ENCODE measurements at places on chromosomes 13 and 19.

GRCh38 chr13:93899981-93900380 lies 579.5 kb downstream of the DCT start:
- no peak for DNase-seq

DNA sequence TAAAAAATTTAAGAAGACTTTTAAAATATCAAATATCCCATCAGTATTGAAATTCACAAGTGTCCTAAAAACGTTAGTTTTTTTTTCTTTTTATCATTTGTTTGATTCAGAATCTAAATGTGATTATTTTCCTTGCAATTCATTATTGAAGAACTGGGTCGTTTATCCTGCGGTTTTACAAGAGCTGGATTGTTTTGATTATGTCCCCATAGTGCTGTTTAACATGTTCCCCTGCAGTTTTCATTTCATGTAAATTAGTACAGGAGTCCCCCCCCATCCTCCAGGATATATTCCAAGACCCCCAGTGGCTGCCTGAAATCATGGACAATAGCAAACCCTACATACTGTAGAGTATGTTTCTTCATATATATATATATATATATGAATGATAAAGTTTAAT lies 105.7 kb downstream of the KCTD15 start:
- no peak for DNase-seq

- peak; percentile 3 for DNase-seq
These were observed 611.4 kb downstream of the PCDH9 start for GRCh38 chr13:66618702-66619101.

- DNase-seq, result no peak
These were observed 1761.5 kb downstream of the PCDH9 start for GRCh38 chr13:65468628-65469027.

GRCh38 chr13:47081246-47081645 lies 184.4 kb upstream of the HTR2A start:
- no peak for DNase-seq

DNA sequence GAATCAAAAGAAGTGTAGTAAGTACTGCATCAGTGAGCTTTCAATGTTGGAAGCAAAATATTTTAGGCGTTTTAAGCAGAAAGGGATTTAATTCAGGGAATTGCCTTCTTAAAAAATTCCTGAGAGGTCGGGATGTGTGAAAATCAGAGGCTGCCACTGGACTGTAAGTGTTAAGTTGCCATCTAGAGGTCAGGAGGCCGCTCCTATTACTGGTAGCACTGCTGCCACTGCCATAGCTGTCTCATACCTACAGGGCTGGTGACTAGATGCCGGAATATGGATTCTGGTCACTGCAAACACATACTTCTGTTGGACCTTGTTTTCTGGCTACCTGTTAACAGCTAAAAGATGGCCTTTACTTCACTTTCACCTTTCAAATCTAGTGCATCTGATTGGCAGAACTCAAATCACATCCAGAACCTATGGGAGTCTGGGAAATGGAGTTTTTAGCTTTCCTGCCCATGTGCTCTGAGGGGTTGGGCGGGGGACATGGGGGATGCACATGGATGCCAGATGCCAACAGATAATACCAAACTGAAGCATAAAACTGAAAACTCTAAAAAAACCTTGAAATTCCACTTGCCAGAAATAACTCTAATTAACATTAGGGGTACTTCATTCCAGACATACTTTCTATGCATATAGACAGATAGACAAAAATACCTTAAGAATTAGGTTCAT lies 29.8 kb downstream of the DGKH start:
- no peak for DNase-seq

DNA sequence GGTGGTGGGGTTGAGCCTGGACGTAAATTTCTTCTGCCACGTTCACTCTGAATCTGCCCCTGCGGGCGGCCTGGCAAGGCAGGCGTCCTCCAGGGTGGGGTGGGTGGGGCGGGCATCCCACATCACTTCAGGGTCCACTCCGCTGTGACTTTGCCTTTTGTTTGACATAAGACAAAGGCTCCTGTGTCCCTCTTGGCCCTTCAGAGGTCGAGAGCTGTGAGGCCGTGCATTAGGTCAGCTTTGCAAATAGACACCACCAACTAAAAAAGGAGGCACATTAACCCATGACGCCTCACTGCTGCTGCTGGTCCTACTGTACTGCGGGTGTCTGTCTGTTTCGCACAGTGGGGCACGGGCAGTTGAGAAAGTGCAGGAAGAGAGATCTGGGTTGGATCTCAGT lies 10.5 kb upstream of the ZNF536 start:
- DNase-seq, result no peak

DNA sequence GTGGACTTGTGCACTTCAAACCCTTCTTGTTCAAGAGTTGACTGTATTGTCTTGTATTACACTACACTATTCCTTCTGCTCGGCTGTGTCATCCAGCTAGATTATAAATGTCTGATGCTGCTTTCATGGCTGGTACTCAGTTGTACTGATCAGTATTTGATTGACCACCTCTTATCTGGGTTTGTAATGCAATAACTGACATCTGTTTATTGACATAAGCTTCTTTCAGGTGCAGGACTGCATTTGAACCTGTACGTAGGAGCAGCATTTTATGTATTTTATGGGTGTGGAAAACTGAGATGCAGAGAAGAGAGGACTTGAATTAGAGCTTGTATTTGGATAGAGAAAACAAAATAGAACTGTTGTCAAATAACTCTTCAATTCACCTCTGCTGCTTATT lies 309.2 kb downstream of the FGF9 start:
- no peak for DNase-seq

GRCh38 chr13:25178070-25178469 lies 6.0 kb upstream of the AMER2 start:
- DNase-seq, result no peak

GRCh38 chr19:46408664-46409039 lies 4.7 kb downstream of the CCDC8 start:
- DNase-seq, result no peak

GRCh38 chr19:5850743-5851293 lies 431 bp downstream of the FUT3 start:
- no peak for DNase-seq

- DNase-seq, result no peak
These were observed 230.5 kb downstream of the LACC1 start for GRCh38 chr13:44110091-44110621.

DNA sequence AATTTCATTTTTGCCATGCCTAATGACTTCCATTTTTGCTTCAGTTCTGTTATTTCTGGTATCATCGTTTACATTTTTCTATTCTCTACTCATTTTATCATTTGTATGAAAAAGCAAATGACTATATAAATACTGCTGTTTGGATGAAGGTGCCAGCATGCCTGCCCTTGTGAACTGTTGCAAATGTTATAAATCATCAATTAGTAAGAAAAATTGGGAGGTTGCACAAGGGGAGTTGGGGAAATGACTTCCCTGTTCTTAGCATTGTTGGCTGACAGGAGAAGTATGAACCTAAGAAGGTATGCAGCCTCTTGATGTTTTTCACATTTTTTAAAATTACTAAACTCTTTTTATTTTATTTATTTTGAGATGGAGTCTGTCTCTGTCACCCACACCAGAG lies 15.1 kb downstream of the SAFB start:
- DNase-seq, result no peak

- no peak for DNase-seq
These were observed 14.8 kb downstream of the RB1 start for GRCh38 chr13:48318377-48318811.

DNA sequence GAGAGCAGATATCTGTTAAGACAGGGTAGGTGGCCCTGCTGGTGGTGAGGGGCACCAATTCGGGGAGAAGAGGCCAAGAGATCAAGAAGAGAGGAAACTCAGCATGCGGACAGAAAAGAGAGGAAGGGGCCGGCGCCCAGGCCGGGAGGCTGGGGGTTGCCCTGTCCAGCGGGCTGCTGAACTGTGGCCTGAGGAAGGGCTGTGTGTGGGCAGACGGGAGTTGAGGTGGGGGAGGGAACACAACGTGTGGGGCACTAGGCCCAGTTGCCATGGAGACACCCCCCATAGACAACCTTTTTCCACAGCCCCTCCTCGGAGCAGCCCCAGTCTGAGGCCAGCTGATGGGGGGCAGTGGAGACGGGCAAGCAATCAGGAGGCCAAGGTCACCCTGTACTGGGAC lies 2.5 kb upstream of the CACNG8 start:
- no peak for DNase-seq

DNA sequence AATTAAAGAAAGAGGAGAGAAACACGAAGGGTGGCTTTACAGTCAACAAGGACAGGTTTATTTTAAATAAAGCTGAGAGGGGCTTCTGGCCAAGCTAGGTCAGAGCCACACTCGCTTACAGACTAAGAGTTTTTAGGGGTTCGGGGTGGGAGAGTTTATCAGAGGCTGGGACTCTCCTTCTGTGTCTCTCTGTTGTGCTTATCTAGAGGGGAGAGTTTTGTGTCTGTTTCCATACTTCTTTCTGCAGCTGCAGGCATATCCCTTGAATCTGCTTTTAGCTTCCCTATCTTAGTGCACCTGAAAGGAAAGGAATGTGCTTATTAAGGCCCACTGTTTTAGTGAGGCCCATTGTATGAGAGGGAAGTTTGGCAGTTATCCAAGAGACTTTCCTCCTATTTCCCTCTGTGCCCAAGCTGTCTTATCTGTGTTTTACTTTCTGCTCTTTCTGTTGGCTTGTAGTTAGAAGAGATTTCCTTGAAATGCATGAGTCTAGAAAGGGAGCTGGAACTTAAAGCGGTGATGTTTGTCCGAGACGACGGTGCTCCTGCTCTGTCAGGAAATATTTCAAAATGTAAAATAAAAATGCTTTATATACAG lies 275.3 kb downstream of the KCTD12 start:
- no peak for DNase-seq

GRCh38 chr19:51994048-51994644 lies 7.5 kb upstream of the ZNF350 start:
- no peak for DNase-seq

DNA sequence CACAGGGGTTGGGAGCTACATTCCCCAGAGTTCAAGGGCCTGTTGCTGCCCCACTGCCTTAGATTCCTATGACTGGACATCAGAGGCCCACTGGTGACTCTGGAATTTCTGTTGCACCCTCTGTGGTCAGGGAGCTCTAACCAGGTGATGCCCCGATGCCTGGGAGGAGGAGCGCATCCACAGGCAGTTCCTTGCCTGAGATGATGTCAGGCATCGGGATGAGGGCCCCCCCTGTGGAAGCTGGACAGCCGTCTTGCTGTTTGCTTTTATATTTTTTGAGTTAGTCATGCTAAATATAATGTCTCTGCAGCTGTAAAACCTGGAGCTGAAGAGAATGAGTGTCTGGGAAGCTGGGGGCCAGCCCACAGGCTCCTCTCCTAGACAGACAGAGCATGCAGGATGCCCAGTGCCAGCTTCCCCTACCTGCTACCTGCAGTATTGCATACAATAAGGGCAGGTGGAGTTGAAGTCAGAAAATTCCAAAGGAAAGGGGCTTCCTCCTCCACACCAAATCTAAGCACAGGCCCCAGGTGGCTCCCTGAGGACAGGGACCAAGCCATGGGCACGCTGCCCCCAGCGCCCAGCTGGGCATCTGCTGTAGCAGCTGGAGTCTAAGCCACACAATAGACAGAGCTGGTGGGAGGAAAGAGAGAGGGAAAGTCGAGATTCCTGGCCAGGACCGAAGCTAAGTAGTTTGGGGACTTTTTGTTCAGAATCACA lies 16.2 kb downstream of the COL4A2 start:
- DNase-seq, result peak; percentile 98

- no peak for DNase-seq
These were observed 949 bp downstream of the SERTAD1 start for GRCh38 chr19:40424637-40425449.

DNA sequence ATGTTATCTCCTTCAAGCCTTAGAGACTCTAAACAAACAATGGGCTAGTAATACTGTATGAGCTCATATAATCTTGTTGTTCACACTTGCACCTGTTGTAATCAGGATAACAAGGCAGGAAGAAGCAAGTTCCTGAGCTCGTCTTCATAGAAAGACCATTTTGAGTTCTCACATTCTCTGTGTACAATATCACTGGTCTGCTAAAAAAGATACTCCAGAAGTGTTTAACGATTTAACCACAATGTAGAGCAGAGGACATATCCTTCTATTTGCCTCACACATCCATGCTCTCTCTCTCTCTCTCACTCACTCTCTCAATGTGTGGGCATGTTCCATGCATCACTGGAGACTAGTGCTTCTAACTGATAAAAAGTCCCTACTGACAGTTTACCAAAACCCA lies 122.9 kb downstream of the MIPEP start:
- no peak for DNase-seq

DNA sequence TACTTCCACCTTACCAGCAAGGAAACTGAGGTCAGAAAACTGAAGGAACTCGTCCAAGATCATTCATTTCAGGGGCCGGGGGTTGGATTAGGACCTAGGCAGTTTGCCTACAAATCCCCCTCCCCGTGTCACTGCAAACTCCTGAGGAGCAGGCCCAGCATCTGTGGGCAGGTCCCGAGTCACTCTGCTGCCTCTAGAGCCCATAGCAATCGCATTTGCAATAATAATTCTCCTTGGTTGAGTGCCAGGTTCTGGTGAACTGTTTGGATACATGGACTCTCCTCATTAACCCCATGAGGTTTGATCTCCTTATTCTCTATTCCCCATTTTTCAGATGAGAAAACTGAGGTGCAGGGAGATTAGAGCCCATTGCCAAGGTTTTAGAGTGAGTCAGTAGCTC lies 903 bp downstream of the PIN1 start:
- no peak for DNase-seq

DNA sequence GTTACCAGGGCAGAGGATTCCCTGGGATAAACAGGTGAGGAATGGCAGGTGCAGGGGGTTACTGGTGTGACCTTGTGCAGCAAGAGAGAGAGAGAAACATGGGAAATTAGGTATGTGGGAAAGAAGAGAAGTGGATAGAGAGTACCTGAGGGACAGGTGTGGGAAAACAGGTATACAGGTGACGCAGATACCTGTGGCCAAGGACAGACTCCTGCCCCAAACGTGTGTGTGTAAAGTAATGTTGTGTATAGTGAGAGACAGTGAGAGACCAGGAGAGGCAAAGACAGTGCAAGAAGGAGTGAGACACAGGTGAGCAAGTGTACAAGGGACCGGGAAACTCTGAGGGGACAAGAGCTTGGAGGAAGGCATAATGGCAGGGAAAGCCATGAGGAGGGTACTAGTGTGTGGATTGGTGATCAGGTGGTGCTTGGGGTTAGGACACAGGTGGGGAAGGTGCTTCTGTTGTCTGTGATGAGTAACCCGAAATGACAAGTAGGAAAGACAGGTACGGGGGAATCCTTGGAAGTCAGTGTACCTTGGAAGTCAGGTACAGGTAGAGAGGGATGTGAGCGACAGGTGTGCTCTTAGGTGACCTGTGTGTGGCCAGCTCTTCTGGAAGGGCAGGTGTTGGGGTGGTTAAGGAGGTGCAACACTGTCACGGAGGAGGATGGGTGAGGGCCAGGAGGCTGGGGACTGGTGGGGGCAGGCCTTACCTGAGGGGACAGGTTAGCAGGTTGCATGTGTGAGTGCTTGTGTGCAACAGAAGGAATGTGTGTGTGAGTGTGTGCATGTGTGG lies 2.8 kb downstream of the ERFL start:
- no peak for DNase-seq
